Stimulated activated CD8-positive, alpha-beta memory T cell treated with anti-CD3 and anti-CD28 coated beads, Interleukin-2, amount 100 ng/mL, for 48 hours (primary cell): ENCODE measurements at places on chromosomes 16 and 17.

DNA sequence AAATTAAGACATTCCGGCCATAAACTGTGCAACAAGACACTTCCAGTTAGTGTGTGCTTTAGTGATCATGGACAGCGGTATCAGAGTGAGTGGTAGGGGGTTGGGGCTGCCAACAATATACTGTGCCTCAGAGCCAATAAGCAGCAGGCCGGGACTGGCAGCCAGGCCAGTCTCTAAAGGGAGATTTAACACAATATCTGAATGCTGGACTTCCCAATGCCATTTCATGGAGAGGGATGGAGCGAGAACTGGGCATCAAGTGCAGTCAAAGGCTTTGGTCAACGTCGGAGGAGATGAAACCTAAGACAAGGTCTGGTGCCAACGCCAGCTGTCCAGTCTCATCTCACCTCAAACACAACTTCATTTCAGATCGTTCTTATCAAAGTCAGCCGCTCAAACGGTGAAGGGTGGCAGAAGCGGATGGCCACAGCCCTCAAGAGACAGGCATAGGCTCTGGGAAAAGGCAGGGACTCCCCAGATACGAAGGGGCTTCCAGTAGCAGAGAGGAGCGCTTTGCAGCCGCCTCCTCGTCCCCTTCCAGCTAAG, 935 bp downstream of the USP32 start:
- DNase-seq, result no peak

- no peak for DNase-seq
These were observed 5.3 kb downstream of the NTHL1 start for GRCh38 chr16:2042171-2042985.

GRCh38 chr17:67671493-67671892, 46.2 kb upstream of the NOL11 start:
- no peak for DNase-seq

GRCh38 chr17:38511150-38512108, 83.2 kb downstream of the ARHGAP23 start:
- no peak for DNase-seq

GRCh38 chr16:50286681-50287080, 20.3 kb downstream of the ADCY7 start:
- DNase-seq, result no peak

- no peak for DNase-seq
These were observed 176.5 kb downstream of the IRF8 start for GRCh38 chr16:86075488-86075785.

GRCh38 chr16:8959921-8960787, 3.6 kb downstream of the USP7 start:
- DNase-seq, result no peak

GRCh38 chr16:47694543-47694942, 233.4 kb downstream of the PHKB start:
- DNase-seq, result no peak

- DNase-seq, result no peak
These were observed 11.5 kb upstream of the TMEM106A start for GRCh38 chr17:43200127-43200526.

DNA sequence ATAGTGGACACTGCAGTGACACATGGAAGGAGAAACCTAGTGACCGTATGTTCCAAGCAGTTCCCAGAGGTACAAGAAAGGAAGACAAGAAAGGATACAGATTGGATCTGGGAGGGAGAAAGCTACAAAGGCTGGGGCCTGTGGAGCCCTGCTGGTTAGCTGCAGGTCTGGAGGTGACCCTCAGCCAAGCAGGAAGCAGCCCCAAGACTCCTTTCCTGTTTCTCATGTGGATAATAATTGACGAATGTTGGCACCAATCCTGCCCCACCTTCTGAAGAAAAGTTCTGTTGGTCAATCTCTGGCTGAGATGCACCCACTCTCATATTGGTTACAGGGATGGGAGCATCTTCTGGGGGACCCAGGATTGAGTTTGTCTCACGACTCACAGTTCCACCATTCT, 99.8 kb downstream of the SHISA6 start:
- no peak for DNase-seq

GRCh38 chr16:19809693-19810092, 75.0 kb downstream of the GPRC5B start:
- DNase-seq, result no peak

GRCh38 chr16:29858974-29859373, 4.1 kb downstream of the CDIPT start:
- DNase-seq, result no peak

DNA sequence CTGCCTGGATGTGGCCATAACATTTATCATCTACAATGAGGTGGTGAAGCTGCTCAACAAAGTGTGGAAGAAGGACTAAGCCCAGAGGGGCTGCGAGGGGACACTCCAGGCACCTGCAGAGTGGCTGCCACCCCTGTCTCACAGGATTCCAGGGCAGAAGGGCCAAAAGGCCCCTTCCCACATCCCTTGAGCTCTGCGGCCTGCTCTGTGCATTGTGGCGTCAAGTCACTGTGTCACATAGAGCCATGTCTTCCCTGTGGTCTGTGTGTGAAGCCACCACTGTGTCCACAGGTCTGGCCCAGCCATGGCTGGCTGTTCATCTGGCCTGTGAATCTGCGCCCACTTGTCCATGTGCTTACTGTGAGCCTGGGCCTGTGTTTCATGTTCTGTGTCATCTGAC, 1714.6 kb downstream of the TP53TG3F start:
- no peak for DNase-seq

- DNase-seq, result no peak
These were observed 2.9 kb downstream of the ATP6V0D1 start for GRCh38 chr16:67477960-67478554.

- DNase-seq, result peak; percentile 96
These were observed 27.8 kb upstream of the ST6GALNAC1 start for GRCh38 chr17:76671123-76671911.

DNA sequence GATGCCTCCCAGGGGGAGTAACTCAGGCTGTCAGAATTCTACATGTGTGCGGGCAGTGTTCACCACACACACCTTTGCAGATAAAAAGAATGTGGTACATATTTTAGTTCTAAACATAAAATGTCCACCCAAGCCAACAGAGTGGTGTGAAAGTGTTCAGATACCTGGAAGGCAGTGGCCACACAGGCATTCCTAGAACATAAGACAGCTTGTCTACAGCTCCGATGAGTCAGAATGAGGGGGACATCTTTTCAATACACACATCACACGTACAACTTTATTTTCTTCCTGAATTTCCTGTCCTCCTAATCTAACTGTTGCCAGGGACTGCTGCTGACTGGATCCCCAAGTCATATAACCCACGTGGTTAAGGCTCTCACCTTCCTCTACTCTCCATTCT, 142.3 kb downstream of the ZFHX3 start:
- DNase-seq, result no peak

- DNase-seq, result no peak
These were observed 56.5 kb upstream of the CIBAR2 start for GRCh38 chr16:85168732-85169256.

GRCh38 chr16:66287416-66287815, 79.1 kb upstream of the CDH5 start:
- no peak for DNase-seq

DNA sequence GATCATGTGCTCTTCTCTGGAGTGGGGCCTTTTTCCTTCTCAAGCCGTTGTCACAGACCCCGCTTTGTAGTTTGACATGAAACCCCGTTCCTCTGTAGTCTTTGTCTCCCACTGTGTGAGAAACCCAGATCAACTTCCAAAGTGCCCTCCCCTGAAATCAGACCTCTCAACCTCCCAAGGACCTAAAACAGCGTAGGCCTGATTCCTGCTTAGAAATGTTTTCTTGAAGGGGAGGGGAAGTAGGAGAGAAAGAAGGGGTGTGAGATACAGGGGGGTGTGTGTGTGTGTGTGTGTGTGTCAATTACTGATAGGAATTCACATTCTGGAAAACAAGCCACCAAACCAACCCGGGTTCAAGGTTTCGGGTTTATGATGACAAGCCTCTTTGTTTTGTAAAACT, 1.4 kb downstream of the UBE2O start:
- no peak for DNase-seq

GRCh38 chr17:64507413-64507782, 621 bp downstream of the CEP95 start:
- no peak for DNase-seq

DNA sequence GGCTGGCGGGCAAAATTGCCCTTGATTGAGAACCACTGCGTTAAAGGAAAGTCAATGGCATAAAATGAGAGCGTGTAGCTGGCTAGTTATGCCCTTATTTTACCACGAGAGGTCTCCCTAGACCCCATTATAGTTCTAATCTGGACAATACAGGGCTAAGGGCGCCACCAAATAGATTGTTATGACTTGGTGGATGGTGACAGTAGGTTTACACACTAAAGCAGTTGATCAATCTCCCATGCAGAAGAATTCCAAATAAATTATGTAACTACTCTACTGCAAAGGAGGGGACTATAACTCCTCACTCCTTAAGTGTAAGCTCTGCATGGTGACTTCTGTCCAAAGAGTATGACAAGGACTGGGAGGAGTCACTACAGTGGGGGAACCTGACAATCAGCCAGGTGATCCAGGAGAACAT, 20.4 kb upstream of the YPEL2 start:
- DNase-seq, result no peak

- DNase-seq, result no peak
These were observed 20.2 kb upstream of the C1QL1 start for GRCh38 chr17:44988044-44988942.
